Activated CD8-positive, alpha-beta T cell treated with anti-CD3 and anti-CD28 coated beads for 36 hours (primary cell): ENCODE measurements at places on chromosomes 11 and 22.
A peak's percentile ranks its signal among the peaks of the same experiment; 100 is the strongest.

- no peaks in the 10 kb centered on the region for H3K27me3 ChIP-seq
- H3K27ac ChIP-seq = no peak overlapping the region
- H3K4me3 ChIP-seq = no peak overlapping the region
- H3K36me3 ChIP-seq = peaks cover 11% of the 10 kb centered on the region
- H3K4me1 ChIP-seq = peaks cover 2% of the 10 kb centered on the region
Observed at GRCh38 chr22:45757068-45757467, 85.4 kb downstream of the ATXN10 start.

DNA sequence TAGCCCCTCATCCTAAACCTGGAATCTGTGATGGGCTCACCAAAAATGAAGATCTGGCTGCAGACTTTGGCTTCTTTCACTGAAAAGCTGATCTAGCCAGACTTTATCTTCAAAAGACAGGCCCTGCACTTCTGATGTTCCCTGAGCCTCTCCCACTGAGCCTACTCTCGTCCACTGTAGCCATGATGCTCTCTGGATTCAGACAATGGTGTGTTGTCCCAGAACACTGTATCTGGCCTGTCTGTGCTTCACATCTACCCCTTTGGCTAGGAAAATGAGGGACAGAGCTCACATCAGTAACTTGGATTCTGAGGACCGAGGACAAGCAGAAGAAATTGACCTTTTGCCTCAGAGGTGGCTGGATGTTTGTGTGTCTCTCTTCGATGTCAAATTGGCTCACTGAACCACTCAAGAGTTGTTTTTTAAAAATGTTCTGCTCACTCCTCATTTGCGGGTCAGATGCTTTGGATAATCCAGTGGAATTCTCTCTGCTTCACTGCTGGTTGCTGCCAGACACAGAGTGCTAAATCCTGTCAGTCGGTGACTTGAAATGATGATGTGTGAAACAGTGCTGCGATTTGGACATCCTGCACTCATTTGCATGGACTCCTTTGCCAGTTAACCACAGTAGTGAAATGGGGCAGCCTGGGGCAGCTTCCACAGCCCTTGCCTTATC, 67.5 kb downstream of the ARFGAP2 start:
- no peak overlapping the region for H3K27ac ChIP-seq
- no peaks in the 10 kb centered on the region for H3K36me3 ChIP-seq
- H3K27me3 ChIP-seq = no peaks in the 10 kb centered on the region
- DNase-seq = no peak
- no peak overlapping the region for H3K4me3 ChIP-seq
- no peaks in the 10 kb centered on the region for H3K4me1 ChIP-seq

DNA sequence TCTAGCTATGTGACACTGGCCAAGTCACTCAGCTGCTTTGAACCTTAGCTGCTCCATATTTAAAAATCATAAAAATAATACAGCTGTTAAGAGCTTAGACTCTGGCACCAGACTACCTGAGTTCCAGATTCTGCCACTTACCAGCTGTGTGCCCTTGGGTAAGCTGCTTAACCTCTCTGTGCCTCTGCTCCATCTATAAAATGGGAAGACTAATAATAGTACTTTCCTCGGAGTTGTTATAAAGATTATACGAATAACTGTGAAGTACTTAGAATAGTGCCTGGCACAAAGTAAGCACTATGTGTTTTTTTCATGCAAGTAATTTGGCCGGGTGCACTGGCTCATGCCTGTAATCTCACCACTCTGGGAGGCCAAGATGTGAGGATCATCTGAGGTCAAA, 1.4 kb downstream of the HDHD5 start:
- peaks cover 32% of the 10 kb centered on the region for H3K36me3 ChIP-seq
- H3K27me3 ChIP-seq = no peaks in the 10 kb centered on the region
- DNase-seq = no peak
- H3K4me3 ChIP-seq = peak overlapping the region; percentile 80
- peaks cover 38% of the 10 kb centered on the region for H3K4me1 ChIP-seq

GRCh38 chr11:337711-338110, 17.1 kb upstream of the IFITM3 start:
- H3K27ac ChIP-seq = no peak overlapping the region
- peaks cover 38% of the 10 kb centered on the region for H3K4me1 ChIP-seq
- no peak overlapping the region for H3K4me3 ChIP-seq
- no peak for DNase-seq

DNA sequence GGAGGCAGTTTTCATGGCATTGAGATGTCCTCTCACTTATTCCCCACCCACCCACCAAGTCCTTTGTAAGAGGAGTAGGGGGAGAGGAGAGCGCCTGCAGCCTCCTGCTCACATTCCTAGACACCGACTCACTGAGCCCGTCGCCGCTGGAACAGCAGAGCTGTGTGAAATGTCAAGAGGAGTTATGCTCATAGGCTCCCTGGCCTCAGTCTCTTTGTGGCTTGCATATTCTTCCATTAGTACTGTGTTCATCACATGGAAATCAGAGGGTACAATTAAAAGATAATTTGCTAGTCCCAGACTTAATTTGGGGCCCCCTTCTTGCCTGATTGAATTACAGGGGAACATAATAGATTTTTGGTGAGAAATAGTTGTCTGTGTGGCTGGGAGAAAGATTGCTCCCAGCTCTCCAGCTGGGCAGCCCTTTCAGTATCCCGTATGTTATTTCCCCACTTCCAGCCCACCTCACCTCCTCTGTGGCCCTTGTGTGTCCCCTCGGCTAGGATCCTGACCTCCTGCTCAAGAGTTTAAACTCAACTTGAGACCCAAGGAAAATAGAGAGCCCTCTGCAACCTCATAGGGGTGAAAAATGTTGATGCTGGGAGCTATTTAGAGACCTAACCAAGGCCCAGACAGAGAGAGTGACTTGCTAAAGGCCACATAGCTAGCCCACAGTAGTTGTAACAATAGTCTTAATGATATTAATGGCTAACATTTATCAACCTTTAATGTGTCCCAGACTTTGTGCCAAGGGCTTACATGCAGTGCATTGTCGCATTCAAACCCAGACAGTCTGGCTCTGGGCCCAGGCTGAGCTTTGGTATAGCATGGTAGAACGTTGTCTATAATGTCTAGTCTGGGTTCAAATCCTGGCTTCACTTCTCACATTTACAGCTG, 32.2 kb downstream of the LIMK2 start:
- no peaks in the 10 kb centered on the region for H3K36me3 ChIP-seq
- no peak for DNase-seq
- H3K27me3 ChIP-seq = no peaks in the 10 kb centered on the region
- H3K4me1 ChIP-seq = peaks cover 23% of the 10 kb centered on the region

DNA sequence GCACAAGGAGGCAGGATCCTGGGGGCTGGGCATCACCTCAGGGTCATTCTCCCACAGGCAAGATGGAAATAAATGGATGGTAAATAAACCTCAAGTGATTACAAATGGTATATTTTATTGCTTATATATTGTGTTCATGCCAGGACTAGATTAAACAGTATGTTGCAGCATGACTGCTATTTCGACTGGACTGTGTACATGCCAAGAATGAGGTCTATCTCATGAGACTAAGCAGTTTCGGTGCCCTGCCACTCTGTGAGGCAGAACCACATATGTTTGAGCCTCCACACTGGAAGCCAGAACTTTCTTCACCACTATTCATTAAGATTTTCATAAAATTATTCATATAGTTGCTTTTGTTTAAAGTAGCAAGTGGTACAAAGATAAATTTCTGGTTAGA, 140.2 kb downstream of the DDX10 start:
- no peak overlapping the region for H3K4me3 ChIP-seq
- H3K4me1 ChIP-seq = peaks cover 4% of the 10 kb centered on the region
- H3K27ac ChIP-seq = no peak overlapping the region

DNA sequence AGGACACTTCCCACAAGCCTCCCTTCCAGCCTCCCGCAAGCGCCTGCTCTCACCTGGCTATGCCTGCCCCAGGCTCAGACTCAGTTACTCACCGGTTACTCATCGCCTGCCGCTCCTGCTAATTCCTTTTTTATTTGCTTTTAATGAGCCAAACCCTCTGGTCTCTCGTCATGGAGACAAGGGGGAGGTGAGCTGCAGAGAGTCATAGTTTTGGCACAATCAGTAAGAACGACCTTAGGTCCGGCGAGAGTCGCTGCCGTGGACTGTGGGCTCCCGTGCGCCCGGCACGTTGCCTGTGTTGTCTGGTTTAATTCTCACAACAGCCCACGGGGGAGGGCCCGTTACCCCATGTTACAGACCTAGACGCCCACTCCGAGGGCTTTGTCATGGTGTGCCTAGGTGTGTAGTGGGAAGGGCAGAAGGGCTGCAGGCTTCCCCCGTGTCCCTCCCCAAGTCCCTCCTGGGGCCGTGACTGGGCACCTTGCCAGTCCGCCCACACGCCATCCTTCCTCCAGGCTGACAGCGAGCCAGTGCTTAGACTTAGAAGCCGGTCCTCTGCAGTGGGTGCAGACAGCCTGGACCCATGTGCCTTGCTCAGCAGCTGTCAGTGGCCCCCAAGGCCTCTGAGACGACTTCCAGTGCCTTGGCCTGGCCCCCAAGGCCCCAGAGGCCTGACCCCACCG, 42.2 kb downstream of the WNT7B start:
- H3K27me3 ChIP-seq = peaks cover 16% of the 10 kb centered on the region
- no peak overlapping the region for H3K4me3 ChIP-seq
- no peaks in the 10 kb centered on the region for H3K4me1 ChIP-seq

- H3K36me3 ChIP-seq = no peaks in the 10 kb centered on the region
- H3K4me1 ChIP-seq = peaks cover 2% of the 10 kb centered on the region
- no peak overlapping the region for H3K4me3 ChIP-seq
- DNase-seq = no peak
- H3K27ac ChIP-seq = no peak overlapping the region
- H3K27me3 ChIP-seq = peaks cover 2% of the 10 kb centered on the region
Observed at GRCh38 chr11:68970921-68971636, 9.7 kb downstream of the MRGPRD start.

DNA sequence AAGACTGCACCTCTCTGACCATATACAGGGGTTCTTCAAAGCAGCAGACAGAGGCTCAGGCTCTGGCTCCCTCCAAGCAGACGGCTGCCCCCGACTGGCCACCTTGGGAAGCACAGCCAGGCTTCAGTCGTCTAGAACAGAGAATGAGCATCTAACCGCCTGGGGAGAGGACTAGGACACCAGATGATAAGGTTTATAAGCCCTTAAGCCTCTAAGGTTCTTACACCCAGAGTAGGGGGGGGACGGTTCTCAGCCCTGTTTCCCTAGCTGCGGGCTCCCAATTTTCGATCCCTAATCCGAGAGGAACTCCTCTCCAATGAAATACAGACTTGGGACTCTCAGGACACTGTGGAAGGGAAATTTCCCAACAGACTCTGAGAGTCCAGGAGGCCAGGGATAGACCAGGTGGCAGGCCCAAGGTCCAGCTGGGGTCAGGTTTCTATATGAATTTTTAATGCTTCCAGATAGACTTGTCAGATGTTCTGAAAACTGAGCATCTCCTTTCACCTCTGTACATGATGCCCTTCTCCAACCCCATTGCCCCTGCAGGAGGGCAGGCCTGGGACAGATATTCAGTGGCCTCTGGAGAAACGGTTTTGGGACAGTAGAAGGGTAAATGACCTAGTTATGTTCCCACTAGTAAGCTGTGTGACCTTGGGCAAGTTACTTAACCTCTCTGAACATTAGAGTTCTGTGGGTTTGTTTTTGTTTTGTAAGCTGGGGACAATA, 20.2 kb downstream of the RTN4RL2 start:
- peaks cover 20% of the 10 kb centered on the region for H3K36me3 ChIP-seq
- H3K27me3 ChIP-seq = peaks cover 12% of the 10 kb centered on the region
- no peak overlapping the region for H3K27ac ChIP-seq
- DNase-seq = peak; percentile 88
- peaks cover 19% of the 10 kb centered on the region for H3K4me1 ChIP-seq

DNA sequence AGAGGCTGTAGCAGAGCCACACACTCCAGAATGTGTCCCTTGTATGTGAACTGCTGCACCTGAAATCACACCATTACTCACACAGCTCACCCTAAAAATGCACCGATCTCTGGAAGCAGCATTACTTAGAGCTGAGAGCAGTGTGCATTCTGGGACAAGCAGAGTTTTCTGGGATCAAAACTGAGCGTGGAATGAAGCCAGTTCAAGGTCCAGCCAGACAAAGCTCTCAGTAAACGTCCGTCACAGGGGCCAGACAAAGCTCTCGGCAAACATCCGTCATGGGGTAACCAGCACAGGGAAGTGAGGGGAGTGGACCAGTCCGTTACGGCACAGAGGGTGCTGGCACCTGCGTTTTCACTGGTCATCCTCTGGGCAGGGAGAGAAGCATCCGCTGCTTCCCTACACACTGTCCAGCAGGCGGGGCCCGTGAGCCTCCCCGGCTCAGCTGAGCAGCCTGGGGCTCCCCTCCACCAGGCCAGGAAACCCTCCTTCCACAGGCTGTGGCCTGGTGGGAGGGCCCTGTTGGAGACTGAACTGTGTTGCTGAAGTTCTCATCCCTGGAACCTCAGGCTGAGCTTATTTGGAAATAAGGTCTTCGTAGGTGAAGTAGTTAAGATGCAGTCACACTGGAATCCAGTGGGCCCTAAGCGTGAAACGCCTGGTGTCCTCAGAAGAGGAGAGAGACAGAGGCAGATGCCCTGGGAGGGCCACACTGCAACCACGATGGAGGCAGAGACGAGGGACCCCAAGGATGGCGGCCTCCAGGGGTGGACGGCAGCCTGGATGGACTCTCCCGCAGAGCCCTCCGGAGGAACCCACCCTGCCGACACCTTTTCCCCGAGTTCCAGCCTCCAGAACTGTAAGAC, 883.9 kb downstream of the BRD1 start:
- DNase-seq = peak; percentile 17
- H3K4me1 ChIP-seq = no peaks in the 10 kb centered on the region
- no peak overlapping the region for H3K4me3 ChIP-seq
- no peaks in the 10 kb centered on the region for H3K36me3 ChIP-seq
- no peak overlapping the region for H3K27ac ChIP-seq
- H3K27me3 ChIP-seq = peaks cover 2% of the 10 kb centered on the region

DNA sequence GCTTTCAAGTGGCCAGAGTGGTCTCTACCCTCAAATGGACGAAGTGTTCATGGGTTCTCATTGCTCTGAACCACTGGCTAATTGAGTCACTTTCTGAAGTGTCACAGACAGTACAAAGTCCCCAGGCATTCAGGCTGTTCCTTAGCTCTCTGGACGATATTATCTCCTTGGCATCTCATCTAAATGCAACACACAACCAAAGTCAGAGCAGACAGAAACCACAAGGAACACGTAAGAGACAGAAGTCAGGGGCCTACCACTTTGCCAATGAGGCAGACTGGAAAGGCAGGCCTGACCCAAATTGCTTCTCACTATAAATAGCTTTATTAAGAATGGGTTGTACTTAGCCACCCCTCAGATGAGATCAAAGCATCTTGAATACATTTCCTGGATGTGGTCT, 29.0 kb upstream of the LDLRAD3 start:
- no peak for DNase-seq
- no peak overlapping the region for H3K27ac ChIP-seq
- H3K4me1 ChIP-seq = no peaks in the 10 kb centered on the region

- H3K4me1 ChIP-seq = peaks cover 44% of the 10 kb centered on the region
- H3K27me3 ChIP-seq = no peaks in the 10 kb centered on the region
- H3K36me3 ChIP-seq = peaks cover 21% of the 10 kb centered on the region
- peak overlapping the region; percentile 81 for H3K27ac ChIP-seq
Observed at GRCh38 chr22:30326255-30326705, 461 bp downstream of the TBC1D10A start.

- peaks cover 8% of the 10 kb centered on the region for H3K27me3 ChIP-seq
- no peaks in the 10 kb centered on the region for H3K36me3 ChIP-seq
- no peak overlapping the region for H3K4me3 ChIP-seq
Observed at GRCh38 chr11:67572747-67573419, 10.7 kb upstream of the GSTP1 start.

- H3K36me3 ChIP-seq = no peaks in the 10 kb centered on the region
- H3K4me1 ChIP-seq = no peaks in the 10 kb centered on the region
- peaks cover 2% of the 10 kb centered on the region for H3K27me3 ChIP-seq
- no peak overlapping the region for H3K4me3 ChIP-seq
Observed at GRCh38 chr22:26970809-26971394, 313.5 kb downstream of the MIAT start.

- no peaks in the 10 kb centered on the region for H3K36me3 ChIP-seq
- H3K27me3 ChIP-seq = peaks cover 2% of the 10 kb centered on the region
Observed at GRCh38 chr11:133414506-133414905, 117.8 kb downstream of the OPCML start.
